ENCODE measurements at places on chromosomes 11 and 22. TPM values are rescaled to one million over a fixed set of nuclear protein-coding genes. Genes with fewer than 3 reads are reported as not detected.

GRCh38 chr11:126366064-126366822 lies 10.8 kb downstream of the ST3GAL4 start:
- no peak for DNase-seq
- no peak overlapping the region for H3K4me3 ChIP-seq
- peaks cover 8% of the 10 kb centered on the region for H3K4me1 ChIP-seq
- H3K27ac ChIP-seq: no peak overlapping the region
- H3K27me3 ChIP-seq: no peaks in the 10 kb centered on the region

GRCh38 chr11:27894552-27894951 lies 194.3 kb upstream of the BDNF start:
- DNase-seq: no peak
- no peaks in the 10 kb centered on the region for H3K36me3 ChIP-seq
- no peak overlapping the region for H3K27ac ChIP-seq
- H3K4me1 ChIP-seq: no peaks in the 10 kb centered on the region

HTR3A gene
- total RNA-seq: not detected

- H3K27me3 ChIP-seq: no peaks in the 10 kb centered on the region
- H3K4me1 ChIP-seq: peaks cover 11% of the 10 kb centered on the region
- DNase-seq: no peak
- H3K27ac ChIP-seq: no peak overlapping the region
- no peaks in the 10 kb centered on the region for H3K36me3 ChIP-seq
These were observed 12.7 kb downstream of the DUSP8 start for GRCh38 chr11:1559111-1559951.

DNA sequence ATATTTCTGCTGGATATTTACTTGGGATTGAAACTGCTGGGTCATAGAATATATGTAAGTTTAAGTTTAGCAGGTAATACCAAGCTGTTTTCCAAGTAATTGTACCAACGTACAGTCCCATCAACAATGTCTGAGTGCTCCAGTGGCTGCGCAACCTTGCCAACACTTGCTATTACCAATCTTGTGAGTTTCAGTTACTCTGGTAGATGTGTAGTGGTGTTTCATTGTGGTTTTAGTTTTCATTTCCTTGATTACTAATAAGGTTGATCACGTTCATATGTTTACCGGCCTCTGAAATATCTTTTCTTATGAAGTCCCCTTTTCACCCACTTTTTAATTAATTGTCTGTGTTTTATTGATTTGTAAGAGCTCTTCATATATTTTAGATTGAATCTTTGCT lies 370.6 kb upstream of the CADM1 start:
- DNase-seq: no peak
- no peaks in the 10 kb centered on the region for H3K4me1 ChIP-seq
- no peaks in the 10 kb centered on the region for H3K27me3 ChIP-seq
- H3K36me3 ChIP-seq: no peaks in the 10 kb centered on the region
- no peak overlapping the region for H3K27ac ChIP-seq

- no peak within 1 kb of the TSS for H3K4me3 ChIP-seq
- H3K36me3 ChIP-seq: peaks cover 9% of the 10 kb centered on the region
- no peaks in the 10 kb centered on the region for H3K27me3 ChIP-seq
These were observed at the start of gene GAL3ST1 for GRCh38 chr22:30574095-30574981. TSS of gene GAL3ST1 (minus strand) at chr22:30574665. CDS start at chr22:30557392, 17,273 bp downstream.

DNA sequence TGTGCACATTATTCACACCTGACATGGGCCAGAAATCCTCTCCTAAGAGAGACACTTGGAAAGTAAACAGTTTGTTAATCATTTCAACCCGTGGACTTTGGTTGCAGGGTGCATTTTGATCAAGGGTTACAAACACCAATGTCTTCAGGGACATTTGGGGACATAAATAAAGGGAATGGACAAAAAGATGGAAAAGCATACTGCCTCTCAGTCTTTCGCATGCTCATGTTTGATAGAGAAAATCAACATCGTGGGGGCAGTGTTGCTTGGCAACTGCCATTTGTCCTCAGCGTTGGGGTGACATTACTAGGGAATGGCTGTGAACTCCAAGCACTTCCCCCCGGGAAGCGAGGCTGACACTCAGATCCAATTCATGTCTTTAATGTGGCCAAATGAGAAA lies 114.7 kb upstream of the OR4B1 start:
- peaks cover under 1% of the 10 kb centered on the region for H3K27me3 ChIP-seq
- H3K4me1 ChIP-seq: peaks cover 9% of the 10 kb centered on the region
- H3K4me3 ChIP-seq: no peak overlapping the region
- no peak overlapping the region for H3K27ac ChIP-seq
- H3K36me3 ChIP-seq: no peaks in the 10 kb centered on the region
- DNase-seq: no peak

PRG3 gene
- not detected for total RNA-seq

HEPHL1 gene
- not detected for total RNA-seq

DNA sequence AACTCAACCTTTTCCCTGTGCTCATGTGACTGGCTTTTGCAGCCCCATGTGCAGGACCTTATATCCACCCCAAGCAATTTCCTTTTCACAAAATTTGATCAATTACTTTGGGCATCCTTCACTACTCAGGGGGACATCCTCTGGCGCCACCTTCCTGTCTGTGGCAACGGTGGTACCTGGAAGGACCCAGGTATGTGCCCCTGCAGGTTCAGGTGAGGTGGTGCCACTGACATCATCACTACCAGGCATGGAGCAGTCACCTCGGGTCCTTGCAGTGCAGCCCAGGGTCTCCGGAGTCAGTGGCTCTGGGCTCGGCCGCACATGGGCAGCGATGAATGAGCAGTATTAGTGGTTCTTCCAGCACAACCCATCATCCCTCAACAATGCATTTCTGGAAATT lies 37.7 kb upstream of the B3GAT1 start:
- H3K27ac ChIP-seq: no peak overlapping the region
- no peaks in the 10 kb centered on the region for H3K36me3 ChIP-seq
- no peaks in the 10 kb centered on the region for H3K4me1 ChIP-seq
- no peaks in the 10 kb centered on the region for H3K27me3 ChIP-seq
- DNase-seq: no peak

HPX gene
- total RNA-seq: not detected

RGL4 gene
- 0.03 TPM for total RNA-seq

- no peak overlapping the region for H3K4me3 ChIP-seq
- H3K4me1 ChIP-seq: no peaks in the 10 kb centered on the region
- no peaks in the 10 kb centered on the region for H3K36me3 ChIP-seq
- H3K27me3 ChIP-seq: no peaks in the 10 kb centered on the region
- DNase-seq: no peak
These were observed 336.1 kb downstream of the CTTN start for GRCh38 chr11:70734379-70734778.

DNA sequence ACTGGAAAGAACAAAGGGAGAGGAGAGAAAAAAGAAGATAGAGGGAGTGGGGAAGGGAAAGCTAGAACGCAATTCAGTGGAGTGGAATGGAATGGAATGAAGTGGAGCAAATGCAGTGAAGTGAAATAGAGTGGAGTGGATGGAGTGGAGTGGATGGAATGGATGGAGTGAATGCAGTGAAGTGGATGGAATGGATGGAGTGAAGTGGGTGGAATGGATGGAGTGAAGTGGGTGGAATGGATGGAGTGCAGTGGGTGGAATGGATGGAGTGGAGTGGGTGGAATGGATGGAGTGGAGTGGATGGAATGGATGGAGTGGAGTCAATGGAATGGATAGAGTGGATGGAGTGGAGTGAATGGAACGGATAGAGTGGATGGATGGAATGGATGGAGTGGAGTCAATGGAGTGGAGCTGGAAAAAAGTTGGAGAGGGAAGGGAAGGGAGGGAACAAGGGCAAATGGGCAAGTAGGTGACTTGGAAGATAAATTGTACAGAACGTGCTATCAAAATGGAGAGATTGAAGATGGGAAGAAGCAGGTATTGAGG lies 13.9 kb downstream of the IFITM10 start:
- no peak overlapping the region for H3K27ac ChIP-seq
- no peaks in the 10 kb centered on the region for H3K4me1 ChIP-seq
- no peaks in the 10 kb centered on the region for H3K27me3 ChIP-seq
- H3K36me3 ChIP-seq: no peaks in the 10 kb centered on the region

GRCh38 chr11:124415356-124415923 lies 9.2 kb downstream of the OR8B4 start:
- H3K27me3 ChIP-seq: no peaks in the 10 kb centered on the region
- H3K27ac ChIP-seq: no peak overlapping the region
- no peak overlapping the region for H3K4me3 ChIP-seq
- no peaks in the 10 kb centered on the region for H3K4me1 ChIP-seq
- H3K36me3 ChIP-seq: no peaks in the 10 kb centered on the region

DNA sequence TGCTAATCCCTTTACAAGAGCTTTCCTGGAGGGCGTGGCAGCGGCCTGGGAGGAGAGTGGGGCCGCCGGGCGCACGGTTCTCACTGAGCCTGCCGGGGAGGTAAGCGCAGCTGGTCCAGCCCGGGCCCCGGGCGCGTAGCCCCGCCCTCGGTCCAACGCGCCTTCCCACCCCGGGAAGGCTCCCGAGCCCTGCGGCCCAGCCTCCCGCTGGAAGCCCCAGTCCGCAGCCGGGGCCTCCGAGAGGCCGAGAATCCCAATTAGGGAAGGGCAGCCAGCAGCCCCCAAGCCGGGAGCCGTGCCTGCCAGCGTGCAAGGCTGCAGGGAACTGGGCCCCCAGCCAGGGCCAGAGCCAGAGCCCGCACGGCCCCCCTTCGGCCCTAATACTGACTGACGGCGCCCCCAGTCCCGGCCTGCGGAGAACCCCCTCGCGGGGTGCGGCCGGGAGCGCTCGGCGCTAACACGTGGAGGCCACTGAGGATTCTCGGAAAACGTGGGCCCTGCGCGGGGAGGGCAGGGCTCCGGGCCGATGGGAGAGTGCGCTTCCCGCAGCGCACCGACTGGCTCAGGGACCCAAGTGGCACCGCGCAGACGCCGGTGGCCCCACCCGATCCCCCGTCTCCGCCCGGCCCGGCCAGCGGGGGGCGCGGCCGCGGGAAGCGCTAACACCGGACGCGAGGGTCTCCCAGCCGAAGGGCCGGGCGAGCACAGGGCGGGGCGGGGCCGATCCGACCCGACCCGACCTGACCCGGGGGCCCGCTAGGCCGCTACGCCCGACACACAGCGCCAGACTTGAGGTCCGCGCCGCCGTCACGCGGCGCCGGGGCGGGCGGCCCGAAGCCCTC lies 5.7 kb downstream of the ZFTA start:
- H3K36me3 ChIP-seq: peaks cover 22% of the 10 kb centered on the region
- no peaks in the 10 kb centered on the region for H3K27me3 ChIP-seq
- no peak overlapping the region for H3K4me3 ChIP-seq
- no peak for DNase-seq
- no peak overlapping the region for H3K27ac ChIP-seq

DNA sequence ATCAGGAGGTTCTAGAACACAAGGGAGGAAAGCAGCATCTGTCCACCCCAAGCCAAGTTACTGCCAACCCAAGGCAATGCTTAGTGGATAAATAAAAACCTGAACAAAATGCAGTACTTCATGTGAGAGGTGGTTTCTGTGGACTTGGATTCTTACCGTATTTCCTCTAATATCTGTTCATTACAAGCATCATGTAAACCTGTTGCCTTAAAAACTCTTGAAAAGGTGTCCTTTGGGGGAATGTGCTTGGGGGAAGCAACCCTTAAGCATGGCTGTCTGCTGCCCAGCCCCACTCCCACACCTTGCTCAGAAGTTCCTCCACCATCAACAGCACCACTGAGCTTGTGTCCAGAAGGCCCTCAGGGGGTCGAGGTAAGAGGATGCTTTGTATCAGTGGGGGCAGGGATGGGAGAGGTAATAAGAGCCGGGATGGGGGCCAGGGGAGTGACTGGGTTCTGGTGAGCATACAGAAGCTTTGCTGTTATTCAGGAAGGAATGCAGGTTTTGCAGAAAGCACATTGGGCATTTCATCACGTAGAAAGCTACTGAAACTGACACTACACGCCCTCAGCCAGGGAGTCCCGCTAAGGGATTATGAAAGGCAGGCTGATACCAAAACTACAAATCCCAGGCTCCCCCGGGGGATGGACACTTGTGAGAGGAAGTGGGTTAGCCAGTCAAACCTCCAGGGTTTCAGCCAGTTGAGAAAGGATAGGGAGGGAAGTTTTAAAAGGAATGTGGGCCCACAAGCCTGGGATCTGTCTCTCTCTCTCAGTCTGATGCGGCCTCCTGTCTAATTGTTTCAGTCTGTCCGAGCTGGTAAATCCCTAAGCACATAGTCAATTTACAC lies 52.0 kb downstream of the KCNJ1 start:
- peak; percentile 87 for DNase-seq
- H3K4me1 ChIP-seq: peaks cover 8% of the 10 kb centered on the region
- H3K27me3 ChIP-seq: no peaks in the 10 kb centered on the region
- 0 out of 2 replicates have a peak overlapping the region, but pooled peaks have one; percentile 12 for H3K27ac ChIP-seq

GRCh38 chr22:28430466-28431025 lies 249.1 kb downstream of the TTC28 start:
- no peaks in the 10 kb centered on the region for H3K4me1 ChIP-seq
- no peaks in the 10 kb centered on the region for H3K27me3 ChIP-seq

GRCh38 chr11:33787076-33787475 lies 12.8 kb upstream of the FBXO3 start:
- H3K4me3 ChIP-seq: no peak overlapping the region
- no peaks in the 10 kb centered on the region for H3K27me3 ChIP-seq
- DNase-seq: no peak
- H3K27ac ChIP-seq: no peak overlapping the region

DNA sequence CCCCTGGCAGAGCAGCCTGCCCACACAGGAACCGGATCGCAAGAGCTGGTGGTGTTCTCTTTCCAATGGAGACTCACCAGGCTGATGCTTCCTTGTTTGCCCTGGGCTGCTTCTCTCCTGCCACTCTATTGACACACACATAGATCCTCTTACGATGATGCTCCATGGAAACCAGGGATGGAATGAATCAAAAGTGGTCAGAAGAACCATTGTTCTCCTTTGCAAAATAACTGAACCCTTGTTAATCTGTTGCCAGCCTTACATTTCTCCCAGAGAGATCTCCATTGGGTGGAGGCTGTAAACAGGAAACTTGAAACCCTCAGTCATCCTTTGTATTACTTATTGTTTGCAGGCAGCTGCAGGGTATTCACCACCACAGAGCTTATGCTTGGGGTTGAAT lies 24.6 kb upstream of the LDLRAD3 start:
- peaks cover 23% of the 10 kb centered on the region for H3K4me1 ChIP-seq
- H3K27me3 ChIP-seq: no peaks in the 10 kb centered on the region
- H3K27ac ChIP-seq: peak overlapping the region; percentile 69
- peak; percentile 65 for DNase-seq
